ENCODE measurements at places on chromosomes 16 and 17.

GRCh38 chr16:67966549-67967182, 1.8 kb downstream of the SLC12A4 start:
- DNase-seq: no peak

GRCh38 chr16:4678596-4678995, 14.8 kb upstream of the NUDT16L1 start:
- DNase-seq: no peak

DNA sequence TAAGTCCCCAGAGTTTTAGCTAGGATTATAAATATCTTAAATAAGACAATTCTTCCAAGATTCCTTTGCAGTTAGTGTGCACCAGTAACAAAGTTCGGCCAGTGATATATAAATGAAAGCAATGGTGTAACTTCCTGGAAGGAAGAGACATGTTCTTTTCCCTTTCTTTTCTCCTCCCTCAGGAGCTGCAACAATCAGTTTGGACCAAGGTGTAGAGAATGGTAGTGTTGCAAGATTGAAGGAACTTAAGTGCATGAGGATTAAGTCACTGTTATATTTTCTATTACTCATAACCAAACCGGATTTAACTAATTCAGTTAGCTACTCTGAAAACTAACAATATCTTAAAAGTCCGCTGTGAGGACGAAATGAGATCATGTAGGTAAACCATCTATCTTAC, 68.9 kb upstream of the KCNJ16 start:
- DNase-seq: no peak

GRCh38 chr17:40791787-40792436, 7.8 kb downstream of the KRT28 start:
- no peak for DNase-seq

- no peak for DNase-seq
Measured at GRCh38 chr17:30372755-30373154, 6.0 kb upstream of the CPD start.

DNA sequence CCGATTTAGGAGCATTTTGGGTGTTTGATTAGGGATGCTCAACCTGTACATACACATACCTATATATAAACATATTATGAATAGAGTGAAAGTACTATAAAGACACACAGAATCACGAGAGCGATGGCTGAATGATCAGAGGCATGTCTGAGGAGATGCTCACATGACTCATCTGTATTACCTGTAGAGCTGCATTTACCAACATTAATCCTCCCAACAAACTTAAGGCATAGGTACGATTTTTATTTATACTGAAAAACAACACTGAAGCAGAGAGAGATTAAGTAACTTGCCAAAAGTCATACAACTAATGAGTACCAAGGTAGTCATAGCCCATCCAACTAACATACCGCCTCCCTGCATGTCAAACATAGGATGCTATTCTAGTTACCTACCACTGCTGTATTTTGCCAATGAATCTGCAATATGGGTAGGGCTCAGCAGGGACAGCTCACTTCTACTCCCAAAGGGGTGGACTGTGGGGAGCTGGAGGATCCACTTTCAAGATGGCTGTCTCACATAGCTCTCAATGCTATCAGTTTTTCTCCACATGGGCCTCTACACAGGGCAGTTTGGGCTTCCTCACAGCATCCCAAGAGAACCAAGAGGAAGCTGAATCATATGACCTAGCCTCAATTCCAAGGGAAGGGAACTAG, 7.3 kb downstream of the CYB5D1 start:
- no peak for DNase-seq

DNA sequence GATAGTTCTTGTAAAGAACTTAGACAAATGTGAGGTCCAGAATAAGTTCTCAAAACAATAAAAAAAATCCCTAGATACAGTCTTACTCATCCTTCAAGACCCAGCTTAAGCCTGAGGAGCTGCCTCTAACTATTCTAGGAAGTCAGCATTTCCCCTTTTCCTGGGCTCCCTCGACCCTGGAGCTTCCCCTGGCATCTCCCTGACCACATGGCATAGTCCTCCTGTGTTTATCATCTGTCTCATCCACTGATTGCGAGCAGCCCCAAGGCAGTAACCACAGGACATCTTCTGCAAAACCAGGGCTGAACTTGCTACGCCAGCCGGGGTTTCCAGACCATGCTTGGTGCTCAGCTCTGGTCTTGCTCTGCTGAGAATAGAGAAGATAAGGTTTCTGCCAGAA, 36.7 kb upstream of the NLRP1 start:
- DNase-seq: no peak

DNA sequence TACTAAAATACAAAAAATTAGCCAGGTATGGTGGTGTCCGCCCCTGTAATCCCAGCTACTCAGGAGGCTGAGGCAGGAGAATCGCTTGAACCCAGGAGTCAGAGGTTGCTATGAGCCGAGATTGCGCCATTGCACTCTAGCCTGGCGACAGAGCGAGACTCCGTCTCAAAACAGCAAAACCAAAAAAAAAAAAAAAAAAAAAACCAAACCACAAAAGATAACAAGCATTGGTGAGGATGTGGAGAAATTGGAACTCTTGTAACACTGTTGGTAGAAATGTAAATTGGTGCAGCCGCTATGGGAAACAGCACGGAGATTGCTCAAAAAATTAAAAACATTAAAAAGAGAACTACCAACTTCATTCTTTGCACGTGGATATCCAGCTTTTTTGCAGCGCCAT, 119.4 kb downstream of the OR1D5 start:
- DNase-seq: no peak

DNA sequence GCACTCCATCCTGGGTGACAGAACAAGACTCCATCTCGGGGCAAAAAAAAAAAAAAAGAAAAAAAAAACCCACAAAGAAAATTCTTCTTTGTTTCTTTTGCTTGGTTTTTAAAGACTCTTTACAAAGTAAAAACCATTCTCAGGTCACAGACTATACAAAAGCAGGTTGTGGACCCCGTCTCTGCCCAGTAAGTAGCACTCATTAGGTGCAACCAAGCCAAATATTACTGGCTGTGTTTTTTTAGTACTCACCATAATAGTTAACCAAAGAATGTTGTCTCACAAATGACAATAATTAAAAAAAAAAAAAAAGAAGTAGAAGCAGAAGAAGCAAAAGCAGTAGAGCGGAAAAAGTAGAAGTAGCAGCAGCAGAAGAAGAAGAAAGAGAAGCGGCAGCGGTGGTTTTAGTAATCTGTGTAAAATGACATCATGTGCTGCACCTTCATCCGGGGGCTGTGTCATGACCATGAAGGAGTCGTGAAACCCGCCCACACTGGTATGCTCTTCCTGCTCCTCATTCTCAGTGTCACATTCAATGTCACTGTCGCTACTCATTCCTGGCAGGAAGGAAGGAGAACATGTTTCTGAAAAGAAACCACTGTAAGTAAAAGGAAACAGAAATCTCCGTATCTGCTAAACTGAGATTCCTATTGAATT, 105.4 kb downstream of the TRIM37 start:
- DNase-seq: peak; percentile 63

DNA sequence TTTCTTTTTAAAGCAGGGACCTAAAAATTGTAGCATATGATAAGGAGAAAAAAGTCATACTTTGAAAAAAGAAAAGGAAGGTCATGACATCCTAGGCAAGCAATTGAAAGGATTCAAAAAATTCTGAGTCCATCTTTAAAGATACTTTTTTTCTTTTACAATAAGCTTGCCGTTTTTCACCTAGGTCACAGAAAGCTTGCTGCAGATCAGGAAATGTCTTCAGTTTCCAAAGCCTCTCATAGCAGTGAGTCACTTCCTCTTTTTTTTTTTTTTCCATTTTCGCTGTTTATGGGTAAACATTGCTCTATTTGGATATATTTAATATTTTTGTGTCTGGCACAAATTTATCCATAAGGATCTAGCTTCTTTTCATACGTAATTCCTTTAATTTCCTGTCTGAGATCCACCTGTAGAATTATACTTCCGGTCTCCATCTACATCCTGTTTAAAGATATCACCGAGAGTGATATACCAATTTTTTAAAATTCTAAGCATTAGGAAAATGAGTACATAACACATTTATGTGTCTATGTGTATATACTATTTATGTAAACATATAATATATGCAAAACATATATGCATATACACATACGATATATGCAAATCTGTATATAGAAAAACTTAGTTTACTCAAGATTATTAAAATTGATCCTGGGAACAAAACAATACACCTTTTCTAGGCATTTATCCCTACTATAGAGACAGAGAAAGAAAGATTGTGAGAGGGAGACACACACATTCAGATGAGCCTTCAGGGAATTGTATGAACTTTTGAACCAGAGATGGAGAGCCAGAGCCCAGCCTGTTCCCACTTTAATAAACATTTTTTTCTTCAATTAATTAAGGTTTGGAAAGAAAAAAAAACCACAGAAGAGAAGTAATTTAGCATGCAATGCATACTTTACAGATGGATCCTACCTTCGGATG, 134.4 kb downstream of the SKAP1 start:
- DNase-seq: no peak

DNA sequence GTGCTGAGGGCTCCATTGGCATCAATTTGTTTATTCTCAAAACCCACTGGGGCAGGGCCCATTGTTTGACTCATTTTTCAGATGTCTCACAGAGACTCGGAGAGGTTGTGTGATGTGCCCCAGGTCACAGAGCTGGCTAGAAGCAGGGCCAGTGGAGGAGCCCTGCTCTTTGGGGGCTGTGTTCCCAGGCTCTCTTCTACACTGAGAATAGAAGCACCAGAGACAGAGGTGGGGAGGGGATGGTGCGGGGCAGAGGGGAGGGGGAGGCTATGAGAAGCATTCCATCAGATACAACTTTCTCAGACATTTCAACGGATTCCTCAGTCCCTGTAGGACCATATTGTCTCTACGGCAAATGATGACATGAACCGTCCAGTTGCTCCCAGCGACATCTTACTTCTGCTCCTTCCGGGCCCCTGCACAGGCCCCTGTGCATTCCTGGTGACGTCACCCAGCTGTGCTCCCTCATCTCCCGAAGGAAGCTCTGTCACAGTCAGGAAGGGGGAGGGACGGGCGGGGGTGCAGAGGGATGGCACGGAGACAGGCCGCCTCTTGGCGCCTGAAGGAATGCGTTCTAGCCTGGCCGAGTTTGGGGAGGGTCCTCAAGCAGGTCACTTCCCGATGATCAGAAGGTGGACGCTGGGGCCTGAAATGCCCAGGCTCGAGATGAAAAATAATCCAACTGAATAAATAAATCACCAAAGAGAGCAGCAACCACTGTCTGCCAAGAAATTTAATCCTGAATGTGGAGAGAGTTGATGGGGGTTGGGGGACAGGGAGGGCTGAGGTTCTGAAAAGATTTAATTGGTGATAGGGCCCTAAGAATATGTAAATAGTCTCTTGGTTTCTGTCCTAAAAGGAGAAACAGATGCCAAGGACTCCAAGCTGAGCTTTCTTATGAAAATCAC, 114.1 kb downstream of the NOG start:
- no peak for DNase-seq

GRCh38 chr16:85420501-85421337, 192.4 kb upstream of the GSE1 start:
- peak; percentile 63 for DNase-seq

DNA sequence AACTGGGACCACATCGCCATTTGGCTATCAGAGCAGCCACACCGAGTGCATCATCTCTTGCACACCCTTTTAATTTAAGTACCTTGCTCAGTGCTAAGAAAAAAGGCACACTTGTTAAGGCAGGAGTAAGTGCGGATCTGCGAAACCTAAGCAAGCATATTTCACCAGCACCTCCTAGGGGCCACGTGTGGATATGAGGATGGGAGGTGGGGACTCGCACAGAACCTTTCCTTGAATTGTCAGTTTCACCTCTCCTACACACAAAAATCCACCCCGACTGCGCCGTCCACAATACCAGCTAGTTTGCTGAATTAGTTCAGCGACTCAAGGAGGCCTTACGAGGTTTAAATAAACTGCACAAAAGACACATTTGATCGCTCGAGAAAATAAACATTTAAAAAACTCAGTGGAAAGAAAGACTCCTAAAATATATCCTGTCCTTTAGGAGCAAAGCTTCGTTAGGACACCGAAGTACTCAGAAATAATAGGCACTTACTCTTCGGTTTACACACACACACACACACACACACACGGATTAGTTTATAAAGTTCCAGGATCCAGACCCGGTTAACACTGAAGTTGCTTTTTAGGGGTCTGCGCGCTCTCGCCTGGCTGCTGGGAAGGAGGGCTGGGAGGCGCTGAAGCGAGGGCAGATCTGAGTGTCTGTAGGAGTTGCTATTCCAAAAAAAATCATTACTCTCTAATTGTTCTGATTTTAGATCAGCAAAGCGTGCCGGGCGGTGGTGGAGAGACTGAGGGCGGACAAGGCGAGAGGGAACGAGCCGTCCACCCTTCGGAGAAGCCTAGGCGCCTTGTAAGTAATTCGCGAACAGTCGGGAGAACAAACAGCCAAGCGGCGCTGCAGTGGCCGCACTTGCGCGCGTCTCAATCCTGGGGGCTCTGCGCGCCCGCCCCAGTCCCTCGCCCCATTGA, 1.0 kb upstream of the KCNJ2 start:
- DNase-seq: no peak

DNA sequence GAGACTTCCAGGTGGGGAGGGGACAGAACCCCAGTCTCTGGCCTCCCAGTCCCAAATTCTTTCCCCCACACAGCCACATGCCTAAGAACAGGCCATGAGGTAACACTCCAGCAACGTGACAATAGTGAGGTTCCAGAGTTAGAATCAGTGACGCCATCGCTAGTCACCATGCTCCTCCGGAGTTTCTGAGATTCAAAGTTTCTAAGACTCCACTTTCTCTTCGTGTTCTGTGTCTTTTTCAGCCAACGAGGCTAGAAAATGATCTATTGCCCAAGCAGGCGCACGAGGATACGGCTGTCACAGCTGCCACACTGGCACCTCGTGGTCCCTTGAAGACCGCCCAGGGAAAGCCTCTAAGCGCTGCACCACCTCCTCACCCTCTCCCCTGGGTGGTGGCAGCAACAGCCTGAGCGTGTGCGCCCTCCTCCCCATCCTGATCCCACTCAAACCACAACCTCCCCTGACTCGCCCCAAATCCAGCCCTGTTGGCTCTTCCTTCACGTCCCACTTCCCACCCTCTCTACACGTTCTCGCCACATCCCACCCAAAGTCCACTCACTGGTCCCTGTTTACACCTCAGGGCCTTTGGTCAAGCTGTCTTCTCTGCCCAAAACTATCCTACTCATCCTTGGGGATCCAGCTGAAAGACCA, 1.0 kb downstream of the MCRIP1 start:
- peak; percentile 27 for DNase-seq

- DNase-seq: peak; percentile 32
Measured at GRCh38 chr17:43832976-43833829, at the start of gene MPP3. MPP3 (minus strand) TSS chr17:43833146; CDS start chr17:43831906, 1,240 bp downstream.
